ENCODE measurements at places on chromosomes 12 and 14.

DNA sequence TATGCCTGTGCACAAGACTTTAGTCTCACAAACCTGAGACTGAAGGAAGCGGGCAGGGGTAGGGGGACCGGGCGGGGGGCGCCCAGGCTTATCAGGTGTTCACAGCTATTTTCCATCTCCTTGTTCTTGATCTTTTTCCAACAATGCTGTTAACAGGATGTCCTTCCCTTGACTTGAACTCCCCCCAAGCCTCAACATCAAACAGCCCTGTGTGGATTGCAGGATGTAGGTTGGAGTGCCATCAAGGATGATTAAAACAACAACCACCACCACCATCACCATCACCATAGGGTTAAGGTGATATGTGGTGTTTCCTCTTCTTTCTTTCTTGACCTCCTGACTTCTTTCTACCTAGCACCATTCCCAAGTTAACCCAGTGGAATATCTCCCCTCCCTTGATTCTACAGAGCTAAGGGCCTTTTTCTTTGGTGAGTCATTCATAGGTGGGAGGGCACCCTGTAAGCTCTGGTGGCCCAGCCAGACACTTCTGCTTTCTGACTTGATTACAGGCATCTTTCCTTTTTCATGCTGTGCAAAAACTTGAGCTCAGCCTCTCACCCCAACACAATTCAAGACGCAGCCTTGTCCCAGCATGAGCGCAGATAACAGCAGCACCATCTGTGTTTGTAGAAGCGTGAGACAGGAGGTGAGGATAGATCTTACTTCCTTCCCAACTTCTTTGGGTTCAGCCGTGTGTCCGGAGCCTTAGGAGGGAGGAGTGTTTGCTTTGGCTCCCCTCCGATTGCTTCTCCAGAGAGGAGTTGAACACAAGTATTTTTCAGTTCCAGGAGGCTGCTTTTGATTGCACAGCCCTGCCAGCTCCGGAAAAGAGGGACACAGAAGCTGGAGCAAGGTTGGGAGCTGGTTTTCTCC is 26.8 kb downstream of the FLVCR2 start:
- DNase-seq: no peak

DNA sequence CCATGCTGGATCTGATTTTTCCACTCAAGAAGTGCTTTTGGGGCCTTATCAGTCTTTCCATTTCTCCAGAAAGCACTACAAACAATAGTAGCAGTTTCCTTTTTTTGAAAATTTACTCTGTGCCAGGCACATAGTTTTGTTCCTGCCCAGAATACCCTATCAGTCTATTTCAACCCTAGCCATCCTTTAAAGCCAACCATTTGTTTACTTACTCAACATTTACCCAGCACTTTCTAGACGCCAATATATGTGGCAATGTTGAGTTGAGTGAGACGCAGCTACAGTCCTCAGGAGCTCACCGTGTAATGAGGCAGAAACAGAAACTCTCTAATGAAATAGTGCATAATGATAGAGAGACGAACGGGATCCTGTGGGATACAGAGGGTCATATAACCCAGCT is 32.9 kb upstream of the CHST11 start:
- no peak for DNase-seq

DNA sequence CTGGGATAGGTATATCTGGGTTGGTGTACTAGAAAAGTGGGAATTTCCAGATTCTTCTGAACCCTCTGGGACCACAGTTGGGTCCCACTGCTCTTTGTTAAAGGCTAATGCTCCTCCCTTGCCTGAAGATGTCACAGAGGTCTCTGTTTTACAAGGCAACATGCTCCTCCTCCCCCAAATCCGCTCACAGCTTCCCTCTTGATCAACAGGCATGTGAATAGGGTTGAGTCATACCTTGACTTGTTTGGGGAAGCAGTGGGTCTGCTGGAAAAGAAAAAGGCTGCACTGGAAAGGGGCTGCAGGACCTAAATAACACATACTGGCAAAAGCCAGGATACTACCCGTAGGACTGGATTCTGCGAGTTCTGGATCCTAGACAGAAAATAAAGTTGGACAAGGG is 165.4 kb upstream of the TMEM260 start:
- DNase-seq: no peak

DNA sequence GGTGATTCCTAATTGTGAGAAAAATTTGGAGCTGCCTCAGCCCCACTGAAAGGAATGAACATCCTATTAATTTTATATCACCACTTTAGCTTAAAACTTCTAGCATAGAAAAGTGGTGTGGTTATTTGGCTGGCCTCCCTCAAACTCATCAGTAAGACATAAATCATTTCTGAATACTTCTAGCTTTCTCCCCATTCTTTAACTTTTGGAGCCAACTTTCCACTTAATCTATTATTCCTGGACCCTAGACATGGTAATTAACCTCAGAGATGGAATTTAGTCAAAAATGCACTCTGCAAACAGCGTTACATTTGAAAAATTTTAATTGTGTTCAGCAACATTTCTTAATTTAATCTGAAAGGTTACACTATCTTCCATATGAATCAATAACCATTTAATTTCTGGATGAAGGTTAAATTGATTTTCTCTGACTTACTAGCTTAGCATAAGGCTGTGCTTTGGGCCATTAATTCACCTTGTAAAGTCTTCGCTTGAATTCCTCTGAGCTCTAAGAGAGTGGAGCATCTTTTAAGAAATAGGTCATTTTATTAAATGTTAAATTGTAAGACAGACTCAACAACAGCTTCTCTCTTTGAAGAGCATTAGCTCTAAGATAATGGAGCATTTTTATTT is 753.6 kb upstream of the STXBP6 start:
- DNase-seq: no peak

DNA sequence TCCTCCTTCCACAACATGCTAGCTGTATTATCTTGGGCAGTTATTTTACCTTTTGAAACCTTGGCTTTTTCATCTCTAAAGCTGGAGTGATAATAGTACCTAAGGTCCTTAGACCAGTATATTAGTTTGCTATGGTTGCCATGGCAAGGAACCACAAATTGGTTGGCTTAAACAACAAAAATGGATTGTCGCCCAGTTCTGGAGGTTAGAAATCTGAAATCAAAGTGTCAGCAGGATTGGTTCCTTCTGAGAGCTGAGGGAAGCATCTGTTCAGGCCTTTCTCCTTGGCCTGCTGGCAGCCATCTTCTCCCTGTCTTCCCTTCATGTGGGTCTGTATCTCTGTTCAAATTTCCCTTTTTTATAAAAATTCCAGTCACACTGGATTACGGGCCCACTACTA is 55.5 kb upstream of the SLC35F4 start:
- no peak for DNase-seq

- no peak for DNase-seq
Measured at GRCh38 chr14:91946622-91947474, 646 bp downstream of the FBLN5 start.

DNA sequence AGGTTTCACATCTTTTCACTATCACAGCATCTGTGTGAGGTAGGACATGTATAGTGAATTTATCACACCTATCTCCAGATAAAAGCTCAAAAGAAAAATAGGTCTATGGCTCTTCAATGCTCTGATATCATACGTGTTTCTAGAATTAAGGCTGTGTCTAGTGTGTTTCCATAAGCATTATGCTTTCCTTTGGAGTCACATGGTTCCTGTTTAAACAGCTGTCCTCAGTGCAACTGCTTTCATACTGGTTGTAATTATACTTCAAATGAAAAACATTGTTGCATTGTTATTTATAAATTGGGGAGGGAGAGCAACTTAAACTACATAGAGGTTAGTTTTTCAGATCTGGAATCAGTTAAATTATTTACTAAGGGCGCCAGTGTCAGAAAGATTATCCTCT is 151.6 kb downstream of the SYT1 start:
- no peak for DNase-seq

- no peak for DNase-seq
Measured at GRCh38 chr14:100146531-100147091, 12.8 kb downstream of the DEGS2 start.

GRCh38 chr12:12899530-12900380 is 8.4 kb downstream of the GPRC5A start:
- DNase-seq: no peak

- no peak for DNase-seq
Measured at GRCh38 chr12:67280088-67280487, 10.9 kb downstream of the CAND1 start.

- no peak for DNase-seq
Measured at GRCh38 chr14:58060077-58060476, 91.9 kb downstream of the ARMH4 start.

DNA sequence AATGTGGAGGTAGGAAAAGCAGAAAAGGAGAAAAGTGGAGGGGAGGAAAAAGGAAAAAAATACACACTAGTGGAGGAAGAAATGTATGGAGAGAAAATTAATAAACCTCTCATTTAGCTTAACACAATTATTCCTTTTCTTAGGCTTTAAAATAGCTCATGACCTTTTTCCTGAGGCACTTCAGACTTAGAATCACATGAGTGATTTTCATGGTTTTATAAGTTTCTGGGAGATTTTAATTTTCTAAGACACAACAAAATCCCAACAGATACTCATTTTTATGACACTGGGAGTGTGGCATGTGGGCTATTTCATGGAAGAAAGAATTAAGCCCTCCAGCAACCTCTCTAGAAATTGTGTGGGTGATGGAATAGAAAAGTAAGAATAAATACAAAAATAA is 214.7 kb downstream of the CPNE8 start:
- DNase-seq: no peak

- no peak for DNase-seq
Measured at GRCh38 chr14:64438181-64438841, 27.0 kb upstream of the AKAP5 start.

- DNase-seq: no peak
Measured at GRCh38 chr12:118714500-118714899, 266.8 kb upstream of the SRRM4 start.

DNA sequence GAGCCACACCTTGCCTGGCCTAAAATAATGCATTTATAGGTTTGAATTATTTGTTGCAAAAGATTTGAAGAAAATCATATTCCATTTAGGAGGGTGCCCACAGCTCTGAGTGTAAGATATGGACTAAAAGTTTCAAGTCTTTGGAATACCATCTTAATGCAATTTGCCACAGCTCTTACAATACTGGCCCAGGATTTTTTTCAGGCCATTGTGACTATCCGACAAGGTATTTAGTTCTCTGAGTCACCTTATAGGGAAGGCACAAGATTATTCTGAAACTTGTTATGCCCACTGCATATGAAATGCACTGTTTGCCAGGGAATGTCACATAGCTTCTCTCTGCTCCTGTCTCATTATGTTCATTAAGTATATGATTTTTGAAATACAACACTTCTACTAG is 29.6 kb upstream of the SLC6A13 start:
- no peak for DNase-seq

DNA sequence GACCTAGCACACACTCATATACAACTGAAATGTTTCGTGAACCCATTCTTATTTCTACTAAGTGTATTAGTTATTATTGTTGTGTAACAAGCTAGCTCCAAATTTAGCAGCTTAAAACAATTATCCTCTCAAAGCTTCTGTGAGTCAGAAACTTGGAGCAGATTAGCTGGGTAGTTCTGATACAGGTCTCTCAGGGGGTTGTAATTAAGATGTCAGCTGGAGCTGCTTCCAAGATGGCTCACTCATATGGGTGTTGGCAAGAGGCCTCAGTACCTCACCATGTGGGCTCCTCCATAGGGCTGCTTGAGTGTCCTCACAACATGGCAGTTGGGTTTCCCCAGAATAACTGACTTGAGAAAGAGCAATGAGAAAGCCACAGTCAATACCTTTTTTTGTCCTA is 9.8 kb downstream of the GPR135 start:
- DNase-seq: no peak

DNA sequence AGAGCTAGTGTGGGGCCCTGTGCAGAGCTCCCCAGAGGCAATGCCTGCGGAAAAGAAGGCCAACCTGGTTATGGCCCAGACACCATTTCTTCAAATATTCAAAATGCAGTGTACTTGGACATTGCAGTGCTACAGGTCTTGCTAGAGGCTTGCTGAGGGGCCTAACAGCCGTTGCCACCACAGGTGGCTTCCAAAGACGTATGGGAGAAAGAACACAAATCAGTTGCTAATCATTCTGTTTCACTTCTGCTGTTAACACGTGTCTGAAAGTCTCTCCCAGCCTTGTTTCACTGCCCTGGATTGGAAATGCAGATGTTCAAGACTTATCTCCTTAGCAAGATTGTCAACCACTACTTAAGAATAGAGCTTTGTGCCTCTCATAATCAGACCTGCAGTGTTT is 925.9 kb downstream of the GALC start:
- DNase-seq: no peak

- no peak for DNase-seq
Measured at GRCh38 chr12:101470939-101471338, 4.2 kb upstream of the SPIC start.

GRCh38 chr12:69428351-69429073 is 41.7 kb upstream of the FRS2 start:
- DNase-seq: no peak
